ENCODE measurements at places on chromosomes 13 and 19. TPM values are rescaled to one million over a fixed set of nuclear protein-coding genes. Genes with fewer than 3 reads are reported as not detected.

Gene ZNF667
- total RNA-seq: 5.6 TPM

Gene CCDC8
- total RNA-seq: 33.5 TPM

Gene C19orf38
- total RNA-seq: 0.62 TPM

Gene FGF9
- 12.1 TPM for total RNA-seq

Gene CEACAM7
- not detected for total RNA-seq

Gene SHD
- total RNA-seq: not detected

DNA sequence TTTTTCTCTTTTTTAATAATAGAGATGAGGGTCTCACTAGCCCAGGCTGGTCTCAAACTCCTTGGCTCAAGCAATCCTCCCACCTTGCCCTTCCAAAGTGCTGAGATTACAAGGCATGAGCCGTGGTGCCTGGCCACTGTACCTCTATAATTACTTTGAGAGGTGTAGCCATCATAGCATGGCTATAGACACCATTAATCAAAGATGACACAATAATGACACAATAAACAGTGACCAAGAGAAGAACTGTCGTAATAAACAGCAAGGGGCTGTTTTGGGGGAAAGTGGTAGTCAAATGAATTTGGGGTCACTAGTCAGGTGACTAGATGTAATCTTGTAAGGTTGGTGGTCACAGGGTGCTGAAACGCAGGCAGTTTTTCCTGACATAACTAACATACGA, 30.4 kb downstream of the KLF5 start:
- DNase-seq: no peak

- no peak for DNase-seq
Measured at GRCh38 chr13:45492538-45492937, 27.8 kb downstream of the COG3 start.

GRCh38 chr13:60869225-60869624, 472.2 kb downstream of the TDRD3 start:
- no peak for DNase-seq

- no peak for DNase-seq
Measured at GRCh38 chr13:34361560-34361959, 543.6 kb downstream of the RFC3 start.

GRCh38 chr13:113837560-113838355, 26.1 kb downstream of the GAS6 start:
- DNase-seq: peak; percentile 97

DNA sequence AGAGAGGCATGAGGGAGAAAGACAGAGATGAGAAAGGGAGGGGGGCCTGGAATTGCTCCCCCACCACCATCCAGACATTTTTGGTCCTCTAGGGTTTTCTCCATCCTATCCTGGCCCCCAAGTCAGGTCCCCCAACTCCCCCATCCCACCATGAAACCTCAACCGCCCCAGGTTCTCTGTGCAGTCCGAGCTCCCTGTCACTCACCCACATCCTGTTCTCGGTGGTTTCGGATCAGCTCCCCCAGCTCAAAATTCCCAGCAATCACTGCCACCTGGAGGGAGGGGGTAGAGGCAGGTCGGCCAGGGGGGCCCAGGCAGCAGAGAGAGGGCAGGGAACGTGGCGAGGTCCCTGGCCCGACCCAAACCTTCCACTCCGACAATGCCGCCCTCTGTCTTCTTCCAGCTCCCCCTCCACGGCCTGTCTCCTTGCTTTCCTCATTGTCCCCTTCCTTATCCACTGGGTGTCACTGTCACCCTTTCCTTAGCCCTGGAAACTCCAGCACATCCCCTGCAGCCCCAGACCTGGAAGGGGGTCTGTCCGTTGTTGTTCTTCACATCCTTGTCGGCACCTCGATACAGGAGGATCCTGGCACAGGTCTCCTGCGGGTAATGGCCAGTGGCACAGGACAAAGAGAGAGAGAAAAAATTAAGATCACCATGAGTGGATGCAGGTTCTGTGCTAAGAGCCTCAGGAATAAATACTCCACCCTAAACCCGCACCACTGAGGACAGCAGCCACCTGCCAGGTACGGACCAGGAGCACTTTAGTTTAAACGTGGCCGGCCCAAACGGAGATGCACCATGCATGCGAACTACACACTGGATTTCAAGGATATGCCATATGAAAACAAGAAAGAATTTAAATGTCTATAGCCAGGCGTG, 15.4 kb downstream of the SHANK1 start:
- DNase-seq: no peak

DNA sequence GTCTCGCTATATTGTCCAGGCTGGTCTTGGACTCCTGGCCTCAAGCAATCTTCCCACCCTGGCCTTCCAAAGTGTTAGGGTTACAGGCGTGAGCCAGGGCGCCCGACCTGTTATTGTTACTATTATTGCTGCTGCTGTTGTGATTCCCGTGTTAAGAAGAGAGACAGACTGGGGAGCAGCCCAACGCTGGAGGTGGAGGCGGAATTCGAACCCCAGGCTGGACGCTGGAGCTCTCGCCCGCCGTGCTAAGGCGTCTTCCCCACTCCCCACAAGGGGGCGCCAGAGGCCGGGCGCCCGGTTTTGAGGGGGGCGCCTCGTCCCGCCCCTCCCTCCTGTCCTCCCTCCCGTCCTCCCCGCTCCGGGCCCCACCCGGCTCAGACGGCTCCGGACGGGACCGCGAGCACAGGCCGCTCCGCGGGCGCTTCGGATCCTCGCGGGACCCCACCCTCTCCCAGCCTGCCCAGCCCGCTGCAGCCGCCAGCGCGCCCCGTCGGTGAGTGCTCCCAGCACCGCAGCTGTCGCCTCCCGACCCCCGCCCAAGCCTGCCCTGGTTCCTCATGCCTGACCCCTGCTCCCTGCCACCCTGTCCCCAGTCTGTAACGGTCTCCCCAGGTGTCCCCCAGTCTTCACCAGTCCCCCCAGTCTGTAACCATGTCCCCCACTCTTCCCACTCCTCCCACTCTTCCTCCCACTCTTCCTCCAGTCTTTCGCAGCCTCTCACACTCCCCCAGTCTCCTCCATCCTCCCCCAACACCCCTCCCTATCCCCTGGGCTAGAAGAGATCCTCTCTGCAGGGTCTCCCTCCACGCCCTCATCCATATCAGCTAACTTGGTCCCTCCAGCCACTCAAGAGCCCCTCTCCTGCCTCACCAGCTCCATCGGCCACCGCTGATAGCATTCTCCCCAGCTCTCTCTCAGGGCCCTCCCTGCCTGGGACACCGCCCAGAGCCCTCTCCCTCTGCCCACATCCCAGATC, at the start of gene EHD2:
TSS of gene EHD2 (plus strand) at position 377 of the 976 bp plus-strand sequence. CDS start 3,191 bp downstream, outside the sequence.
- DNase-seq: peak; percentile 85

GRCh38 chr13:93788456-93788855, 561.8 kb downstream of the GPC6 start:
- no peak for DNase-seq

GRCh38 chr13:110448677-110449076, 112.8 kb downstream of the RAB20 start:
- no peak for DNase-seq

DNA sequence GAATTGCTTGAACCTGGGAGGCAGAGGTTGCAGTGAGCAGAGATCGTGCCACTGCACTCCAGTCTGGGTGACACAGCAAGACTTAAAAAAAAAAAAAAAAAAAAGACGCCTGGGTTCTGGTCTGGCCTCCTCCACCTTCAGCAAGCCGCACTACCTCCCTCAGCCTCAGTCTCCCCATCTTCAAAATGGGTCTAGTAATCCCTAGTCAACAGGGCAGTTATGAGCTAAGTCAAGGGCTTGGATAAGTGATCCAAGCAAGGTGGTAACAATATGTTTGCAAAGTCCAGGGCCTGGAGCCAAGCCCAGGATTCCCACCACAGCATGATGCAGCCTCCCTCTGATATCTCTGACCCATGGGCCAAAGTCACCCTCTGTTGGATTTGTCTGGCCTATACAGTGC, 4.4 kb downstream of the KDELR1 start:
- DNase-seq: no peak

- DNase-seq: no peak
Measured at GRCh38 chr19:29299416-29300380, 86.7 kb upstream of the UQCRFS1 start.

- DNase-seq: no peak
Measured at GRCh38 chr19:38394488-38394887, 6.0 kb downstream of the SPRED3 start.

DNA sequence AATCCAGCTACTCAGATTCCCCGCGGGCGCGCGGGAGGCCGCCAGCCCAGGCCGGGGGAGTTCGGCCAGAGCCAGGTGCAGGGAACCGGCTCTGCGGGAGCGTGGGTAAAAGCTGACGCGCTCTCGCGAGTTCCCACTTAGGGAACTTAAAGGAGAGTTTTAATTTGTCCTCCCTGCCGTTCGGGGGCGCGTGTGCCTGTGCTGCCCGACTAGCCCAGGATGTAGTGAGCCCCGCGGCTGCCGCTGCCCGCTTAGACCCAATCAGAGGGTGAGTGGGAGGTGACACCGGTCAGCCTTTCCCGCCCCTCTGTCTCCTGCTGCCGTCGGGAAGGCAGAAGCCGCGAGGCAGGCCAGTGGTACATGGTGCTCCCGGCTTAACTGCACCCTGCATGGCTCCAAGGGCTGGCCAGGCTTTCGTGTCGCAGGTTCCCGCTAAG, 36.0 kb upstream of the NEK3 start:
- peak; percentile 89 for DNase-seq

DNA sequence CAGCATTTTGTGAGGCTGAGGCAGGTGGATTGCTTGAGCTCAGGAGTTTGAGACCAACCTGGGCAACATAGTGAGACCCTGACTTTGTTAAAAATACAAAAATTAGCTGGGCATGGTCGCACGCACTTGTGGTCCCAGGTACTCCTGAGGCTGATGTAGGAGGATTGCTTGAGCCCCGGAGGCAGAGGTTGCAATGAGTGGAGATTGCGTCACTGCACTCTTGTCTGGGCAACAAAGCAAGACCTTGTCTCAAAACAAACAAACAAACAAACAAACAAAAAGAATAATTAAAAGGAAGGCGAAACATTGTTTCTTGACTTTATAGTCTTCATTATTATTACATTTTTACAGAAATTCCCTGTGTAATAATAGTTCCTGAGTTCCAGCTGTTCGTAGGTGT, 15.9 kb downstream of the BIVM start:
- DNase-seq: no peak

- DNase-seq: no peak
Measured at GRCh38 chr13:104450006-104450405, 1383.8 kb upstream of the SLC10A2 start.
